Muscle of leg (tissue), 16 donors: ENCODE measurements at places on chromosomes 2 and 18.
A peak's percentile ranks its signal among the peaks of the same experiment; 100 is the strongest.

DNA sequence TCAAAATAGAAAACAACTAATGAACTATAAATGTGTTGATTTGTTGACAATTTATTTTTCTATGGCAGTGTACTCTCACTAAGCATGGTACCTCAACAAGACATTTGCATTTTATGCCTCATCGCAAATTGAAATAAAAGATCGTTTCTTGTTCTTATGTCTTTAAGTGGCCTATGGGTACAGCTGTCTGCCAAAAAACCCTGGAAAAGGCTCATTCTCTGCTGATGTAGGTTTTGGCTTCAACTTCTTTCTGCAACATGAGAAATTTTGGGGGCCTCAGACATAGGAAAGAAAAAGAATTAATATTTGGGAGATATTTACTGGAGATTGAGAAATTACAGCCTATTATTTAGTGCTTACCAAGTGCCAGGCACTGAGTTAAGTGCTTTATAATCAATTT, 205.1 kb upstream of the DPP10 start:
- peak; percentile 73 for DNase-seq

DNA sequence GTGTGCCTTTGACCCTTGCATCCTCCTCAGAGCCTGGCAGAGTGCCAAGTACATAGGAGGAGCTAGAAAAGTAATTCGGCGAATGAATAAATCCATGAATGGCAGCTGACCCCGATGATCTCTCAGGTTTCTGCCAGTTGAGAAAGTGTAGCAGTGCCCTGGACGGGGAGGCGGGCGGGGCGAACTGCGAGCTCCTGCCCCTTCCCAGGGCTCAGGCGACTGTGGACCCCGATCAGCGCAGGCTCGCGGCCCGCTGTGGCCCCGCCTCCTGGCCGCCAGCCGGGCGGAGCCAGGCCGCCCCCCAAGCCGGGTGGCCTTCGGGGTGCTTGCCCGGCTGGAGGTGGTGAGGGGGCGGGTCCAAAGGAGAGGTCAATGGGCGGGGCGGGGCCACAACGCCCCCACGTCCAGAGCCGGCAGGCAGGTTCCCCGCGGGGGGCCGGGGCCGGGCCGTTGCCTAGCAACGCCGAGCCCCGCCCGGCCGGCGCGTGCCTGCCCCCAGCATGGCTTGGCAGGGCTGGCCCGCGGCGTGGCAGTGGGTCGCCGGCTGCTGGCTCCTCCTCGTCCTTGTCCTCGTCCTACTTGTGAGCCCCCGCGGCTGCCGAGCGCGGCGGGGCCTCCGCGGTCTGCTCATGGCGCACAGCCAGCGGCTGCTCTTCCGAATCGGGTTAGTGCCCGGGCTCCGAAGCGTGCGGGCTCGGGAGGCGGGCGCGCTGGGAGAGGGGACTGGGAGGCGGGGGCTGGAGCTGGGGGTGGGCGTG, 30.6 kb upstream of the TMBIM1 start:
- peak; percentile 84 for DNase-seq

DNA sequence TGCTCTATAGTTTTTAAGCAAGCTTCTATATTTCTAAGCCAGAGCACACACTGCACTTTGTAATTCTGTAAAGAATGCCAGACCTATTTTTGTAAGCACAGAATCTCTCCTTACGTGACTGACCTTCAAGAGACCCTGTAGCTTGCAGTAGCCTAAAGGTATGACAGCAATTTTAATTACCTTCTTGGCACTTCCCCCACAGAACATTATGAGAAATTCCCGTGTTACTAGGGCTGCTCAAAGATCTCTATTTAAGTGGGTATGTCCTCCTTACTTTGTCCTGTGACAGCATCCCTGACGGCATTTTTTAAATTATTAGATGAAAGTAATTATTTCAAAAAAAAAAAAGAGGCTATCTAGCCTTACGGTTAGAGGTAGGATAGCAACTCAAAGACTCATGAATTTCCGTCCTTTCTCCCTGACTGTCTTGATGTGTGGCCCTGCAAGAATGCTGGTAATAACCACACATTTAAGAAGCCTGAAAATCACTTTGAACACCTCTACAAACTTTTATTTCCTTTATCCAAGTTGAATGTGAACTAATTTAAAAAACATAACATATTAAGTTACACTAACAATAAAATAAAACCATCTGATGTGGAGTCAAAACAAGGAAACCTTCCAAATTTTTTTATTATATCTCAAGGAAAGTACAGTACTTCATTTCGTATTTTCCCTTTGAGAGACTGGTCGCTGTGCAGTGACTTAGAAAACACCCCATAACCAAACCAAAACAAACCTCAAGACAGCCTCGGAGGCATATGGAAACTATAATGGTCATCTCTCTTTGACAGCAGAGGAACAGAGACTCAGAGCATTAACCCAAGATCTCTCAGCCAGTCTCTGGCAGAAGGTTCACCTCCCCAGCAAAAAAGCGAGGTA, 54.9 kb downstream of the THUMPD2 start:
- peak; percentile 25 for DNase-seq

DNA sequence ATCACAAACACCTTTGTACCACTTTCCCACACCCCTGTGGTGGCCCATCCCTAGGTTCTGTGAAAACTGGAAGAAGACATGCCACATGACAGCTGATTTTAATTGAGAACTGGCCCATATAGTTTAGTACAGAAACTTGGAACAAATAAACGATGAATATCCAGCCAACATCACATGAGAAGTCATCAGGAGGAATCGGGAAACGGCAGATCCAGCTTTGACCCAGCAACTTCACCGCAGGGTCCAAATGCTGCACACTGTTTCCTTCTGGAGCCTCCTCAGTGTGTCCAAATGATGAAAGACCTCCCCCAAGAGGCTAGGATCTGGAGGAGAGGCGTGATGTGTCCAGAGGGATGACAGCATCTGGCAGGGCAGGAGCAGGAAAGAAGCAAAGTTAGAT, 75.5 kb downstream of the COPS8 start:
- peak; percentile 95 for DNase-seq

- DNase-seq: no peak
These were observed 7.1 kb upstream of the GRHL1 start for GRCh38 chr2:9944330-9944758.

DNA sequence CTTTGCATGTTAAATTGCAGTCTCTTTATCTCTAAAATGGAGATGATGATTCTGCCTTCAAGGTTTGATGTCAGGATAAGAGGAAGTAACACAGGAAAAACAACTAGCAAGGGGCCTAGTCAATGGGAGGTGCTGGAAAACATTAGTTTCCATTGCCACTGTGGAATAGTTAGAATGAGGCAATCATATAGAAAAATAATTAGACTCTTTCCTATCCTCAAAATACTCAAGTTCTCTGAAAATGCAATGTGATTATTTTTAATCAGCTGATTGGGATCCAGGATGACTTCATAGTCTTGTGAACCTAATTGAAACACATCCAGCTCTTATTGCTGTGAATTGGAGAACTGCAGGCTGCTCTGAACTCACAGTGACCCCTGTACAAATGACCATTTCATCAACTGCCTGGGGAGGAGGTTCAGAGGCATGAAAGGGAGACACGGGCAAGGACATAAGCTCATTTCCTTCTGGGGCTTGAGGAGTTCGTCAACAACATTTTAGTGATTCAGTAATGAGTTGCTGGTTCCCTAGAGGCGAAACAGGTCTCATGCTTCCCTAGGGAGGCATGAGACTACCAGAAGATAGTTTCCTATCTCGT, 422.5 kb downstream of the LPIN1 start:
- DNase-seq: peak; percentile 91

GRCh38 chr2:121649149-121649595, at the start of gene CLASP1:
Gene CLASP1 (minus strand): TSS chr2:121649462. CDS start chr2:121605895, 43,567 bp downstream.
- no peak for DNase-seq

DNA sequence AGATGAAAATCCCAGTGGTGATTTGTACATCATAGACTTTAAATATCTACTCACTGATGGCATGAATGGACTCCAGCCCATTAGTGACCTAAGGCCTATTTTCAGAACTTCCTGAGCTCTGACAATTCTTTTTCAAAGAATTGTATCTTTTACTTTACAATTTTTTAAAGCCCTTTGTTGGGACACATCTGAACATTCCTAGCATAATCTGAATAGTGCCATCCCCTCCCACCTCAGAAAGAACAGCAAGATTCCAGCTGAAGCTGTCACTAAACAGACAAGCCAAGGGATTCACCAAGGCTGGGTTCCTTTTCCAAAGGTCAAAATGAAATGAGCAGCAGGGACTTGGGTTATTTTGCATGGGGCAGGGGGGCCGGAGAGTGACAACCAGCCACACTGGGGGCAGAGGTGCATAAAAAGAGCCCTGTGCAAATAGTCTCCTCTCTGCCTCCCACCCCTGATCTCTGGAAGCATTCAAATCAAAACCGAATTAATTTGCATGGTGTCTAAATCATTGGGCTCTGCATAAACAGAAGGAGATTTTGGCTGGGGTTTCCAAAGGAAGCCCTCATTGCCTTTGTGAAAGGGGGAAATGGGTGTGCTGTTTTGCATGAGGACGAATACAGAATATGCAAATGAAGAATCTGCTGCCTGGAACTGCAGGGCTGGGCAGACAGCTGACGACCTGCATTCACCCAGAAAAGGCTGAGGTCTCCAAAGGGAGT, 17.2 kb downstream of the EPHA4 start:
- DNase-seq: peak; percentile 70

DNA sequence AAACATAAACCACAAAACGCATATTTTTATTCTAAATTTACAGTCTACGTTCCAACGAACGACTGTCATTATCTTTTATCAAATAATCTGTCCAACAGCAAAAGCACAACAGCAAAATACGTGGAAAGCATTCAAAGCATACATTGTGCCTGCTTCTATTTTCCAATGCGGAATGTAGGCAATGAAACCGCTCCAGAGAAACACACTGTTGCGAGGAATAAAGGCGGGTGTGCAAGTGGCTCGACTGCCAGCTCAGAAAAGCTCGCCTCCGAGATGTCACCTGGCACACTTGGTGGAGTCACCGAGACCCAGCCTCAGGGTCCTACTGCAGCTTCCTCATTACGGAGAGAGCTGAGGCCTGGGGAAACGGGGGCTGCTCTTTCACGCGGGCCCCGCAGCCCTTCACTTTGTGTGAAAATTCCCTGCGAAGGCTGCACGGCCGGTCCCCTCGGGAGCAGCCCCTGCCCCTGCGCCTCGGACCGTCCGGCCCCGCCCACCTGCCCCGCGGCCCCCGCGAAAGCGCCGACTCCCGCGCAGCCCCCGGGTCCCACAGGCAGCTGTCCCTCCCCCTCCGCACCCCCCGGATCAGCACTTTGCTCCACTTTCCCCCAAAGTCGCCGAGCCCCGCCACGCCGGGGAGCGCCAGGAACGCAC, 752 bp downstream of the MGAT4A start:
- peak; percentile 59 for DNase-seq

DNA sequence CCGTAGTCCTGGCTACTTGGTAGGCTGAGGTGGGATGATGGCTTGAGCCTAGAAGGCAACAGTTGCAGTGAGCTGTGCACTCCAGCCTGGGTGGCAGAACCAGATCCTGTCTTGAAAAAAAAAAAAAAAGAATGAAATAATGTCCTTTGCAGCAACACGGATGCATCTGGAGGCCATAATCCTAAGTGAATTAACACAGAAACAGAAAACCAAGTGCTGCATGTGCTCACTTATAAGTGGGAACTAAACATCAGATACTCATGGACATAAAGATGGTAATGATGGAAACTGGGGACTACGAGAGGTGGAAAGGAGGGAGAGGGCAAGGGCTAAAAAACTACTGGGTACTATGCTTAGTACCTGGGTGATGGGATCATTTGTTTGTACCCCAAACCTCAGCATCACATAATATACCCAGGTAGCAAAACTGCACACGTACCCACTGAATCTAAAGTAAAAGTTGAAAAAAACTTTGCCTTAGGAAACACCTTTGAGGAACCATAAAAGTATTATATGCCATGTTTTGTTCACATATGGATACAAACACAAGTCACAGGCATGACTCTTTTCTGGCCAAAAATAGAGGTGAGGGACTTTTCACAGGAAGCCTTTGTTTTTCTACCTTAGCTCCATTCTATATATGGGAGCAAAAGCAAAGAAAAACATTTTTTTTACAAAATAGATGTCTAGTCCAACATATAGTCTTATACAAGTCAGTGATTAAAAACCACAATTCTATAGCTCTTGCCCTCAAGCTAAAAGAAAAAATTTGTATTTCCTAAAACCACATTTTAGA, 36.6 kb downstream of the GPR155 start:
- DNase-seq: no peak

GRCh38 chr2:208064220-208064961, 39.1 kb upstream of the PLEKHM3 start:
- no peak for DNase-seq

DNA sequence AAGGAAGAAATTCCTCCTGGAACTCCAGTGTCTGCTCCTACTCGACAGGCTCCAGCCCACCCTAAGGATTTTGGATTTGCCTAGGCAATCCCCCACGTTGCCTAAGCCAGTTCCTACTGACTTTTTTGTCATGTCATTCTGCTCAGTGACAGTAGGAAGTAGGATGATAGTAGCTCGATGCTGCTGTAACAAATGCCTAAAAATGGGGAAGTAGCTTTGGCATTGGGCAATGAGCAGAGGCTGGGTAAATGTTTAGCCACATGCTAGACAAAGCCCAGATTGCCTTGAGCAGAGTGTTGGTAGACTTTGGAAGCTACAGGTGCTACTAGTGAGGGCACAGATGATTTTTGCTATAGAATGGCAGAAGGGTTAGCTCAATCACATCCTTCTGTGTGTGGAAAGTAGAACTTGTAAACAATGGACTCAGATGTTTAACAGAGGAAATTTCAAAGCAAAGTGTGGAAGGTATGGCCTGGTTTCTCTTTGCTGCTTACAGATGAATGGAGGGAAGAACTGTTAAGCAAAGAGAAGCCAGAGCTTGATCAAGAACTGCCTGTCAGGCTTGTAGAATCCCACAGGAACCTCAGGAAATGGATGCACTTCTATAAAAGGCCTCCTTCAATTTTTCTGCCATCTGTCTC, 154.8 kb downstream of the RNF144A start:
- no peak for DNase-seq

- DNase-seq: no peak
These were observed 93.7 kb upstream of the RBBP8 start for GRCh38 chr18:22839340-22839821.

GRCh38 chr2:50102383-50102782, 929.5 kb downstream of the NRXN1 start:
- no peak for DNase-seq

GRCh38 chr2:7819316-7819715, 862.5 kb upstream of the ID2 start:
- no peak for DNase-seq

GRCh38 chr2:48199070-48199469, 292.8 kb upstream of the FBXO11 start:
- no peak for DNase-seq

DNA sequence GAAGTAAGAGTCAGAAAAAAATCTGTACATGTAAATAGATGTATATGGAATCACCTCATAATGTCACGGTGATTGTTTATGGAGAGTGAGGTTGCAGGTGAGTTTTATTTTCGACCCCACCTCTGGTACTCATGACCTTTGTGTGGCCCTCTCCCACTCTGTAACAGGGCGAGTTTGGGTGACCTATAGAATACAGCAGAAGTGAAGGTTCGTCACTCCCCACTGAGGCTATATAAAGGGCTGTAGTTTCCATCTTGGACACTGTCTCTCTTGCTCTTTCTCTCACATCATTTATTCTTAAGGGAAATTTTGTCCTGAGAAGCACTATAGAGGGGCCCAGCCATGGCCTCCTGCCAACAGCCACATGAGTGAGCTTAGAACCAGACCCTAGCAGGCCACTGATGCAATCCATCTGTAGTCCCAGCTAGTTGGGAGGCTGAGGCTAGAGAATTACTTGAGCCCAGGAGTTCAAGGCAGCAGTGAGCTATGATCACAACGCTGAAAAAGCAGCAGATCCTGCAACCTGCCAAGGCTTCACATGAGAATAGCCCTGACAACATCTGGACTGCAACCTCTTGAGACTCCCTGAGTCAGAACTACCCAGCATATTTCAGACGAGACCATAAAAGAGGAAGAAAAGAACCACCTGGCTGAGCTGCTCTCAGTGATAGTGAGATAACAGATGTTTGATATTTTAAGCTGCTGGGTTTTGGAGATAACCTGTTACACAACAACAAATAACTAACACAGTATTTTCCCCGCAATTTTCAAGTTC, 74.3 kb upstream of the SLC1A4 start:
- peak; percentile 58 for DNase-seq
